ENCODE measurements at places on chromosomes 2 and 18.
A peak's percentile ranks its signal among the peaks of the same experiment; 100 is the strongest.

- DNase-seq = no peak
These were observed 678.1 kb upstream of the SLC8A1 start for GRCh38 chr2:41129988-41130387.

- no peak for DNase-seq
These were observed 88.3 kb downstream of the INSIG2 start for GRCh38 chr2:118176601-118177000.

GRCh38 chr2:238060542-238061314 lies at the start of gene SCLY:
TSS of gene SCLY (plus strand) at chr2:238061001. CDS start at chr2:238061055, 54 bp downstream.
- peak; percentile 97 for DNase-seq

- DNase-seq = no peak
These were observed 1097.2 kb upstream of the CNTNAP5 start for GRCh38 chr2:122927710-122928557.

GRCh38 chr18:6659963-6660725 lies 69.4 kb upstream of the ARHGAP28 start:
- DNase-seq = no peak

DNA sequence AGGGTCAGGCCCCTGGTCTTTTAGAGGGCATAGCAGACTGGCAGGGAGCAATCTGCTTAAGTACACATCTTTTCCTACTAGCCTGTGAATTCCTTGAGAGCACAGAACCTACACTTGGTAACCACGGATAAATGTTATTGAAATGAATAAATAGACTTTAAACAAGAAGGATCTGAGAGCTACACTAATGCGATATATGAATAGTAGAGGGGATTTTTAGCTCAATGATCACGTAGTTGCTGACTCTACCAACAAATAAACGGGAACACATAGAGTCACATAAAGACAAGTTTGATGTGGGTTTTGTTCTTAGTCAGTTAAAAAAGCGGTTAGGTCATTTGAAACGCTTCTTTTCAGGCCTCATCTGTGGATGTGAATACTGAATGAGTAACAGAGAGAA lies 290.3 kb upstream of the CCDC68 start:
- no peak for DNase-seq

DNA sequence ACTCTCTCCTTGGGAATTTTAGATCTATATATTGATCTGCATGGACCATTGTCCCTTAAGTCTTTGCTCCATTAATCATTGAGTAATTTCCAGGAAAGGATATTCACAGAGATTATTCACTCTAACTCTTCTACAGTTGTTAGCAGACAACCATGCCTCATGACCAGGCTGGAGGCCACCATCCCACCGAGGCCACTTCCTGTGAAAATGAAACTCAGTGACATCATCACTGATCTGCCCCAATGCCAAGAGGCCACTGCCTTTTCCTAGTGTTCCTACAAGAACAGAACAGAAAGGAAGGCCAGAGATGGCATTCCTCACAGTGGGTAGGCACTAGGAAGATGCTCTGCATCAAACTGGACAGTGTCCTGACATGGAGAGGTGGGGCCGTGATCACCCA lies 161.3 kb downstream of the DTNA start:
- no peak for DNase-seq

GRCh38 chr18:76880026-76880425 lies 57.7 kb downstream of the ZNF236 start:
- DNase-seq = no peak

DNA sequence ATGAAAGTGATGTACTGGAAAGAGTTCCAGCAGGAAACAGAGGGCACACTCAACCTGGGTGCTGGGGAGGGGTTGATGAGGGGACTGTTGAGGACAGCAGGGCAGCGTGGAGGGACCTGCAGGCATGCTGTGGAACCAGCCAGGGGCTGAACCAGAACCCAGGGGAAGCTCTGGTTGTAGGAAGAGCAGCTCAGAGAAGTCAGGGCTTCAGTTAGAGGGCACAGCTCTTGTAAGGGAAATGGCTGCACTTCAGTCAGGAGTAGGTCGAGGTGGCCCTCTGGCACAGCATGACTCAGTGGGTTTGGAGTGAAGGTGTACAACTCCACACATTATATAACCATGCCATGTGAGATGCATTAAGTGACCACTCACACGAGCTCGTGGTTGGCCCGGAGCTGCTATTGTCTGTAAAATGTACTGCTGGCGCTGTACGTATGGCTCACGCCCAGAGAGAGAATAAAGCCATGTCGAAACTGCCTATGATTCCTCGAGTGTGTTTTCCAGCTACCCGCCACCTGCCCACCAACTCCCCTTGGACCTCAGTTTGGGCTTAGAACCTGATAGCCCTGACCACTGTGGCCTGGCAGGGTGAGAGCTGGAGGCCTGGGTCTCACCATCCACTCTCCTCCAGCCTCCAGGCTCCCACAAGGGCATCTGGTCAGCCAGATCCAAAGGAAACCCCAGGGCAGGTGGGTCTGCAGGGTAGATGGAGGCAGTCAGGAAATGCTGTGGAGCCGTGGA lies 136.5 kb upstream of the HS6ST1 start:
- DNase-seq = no peak

- no peak for DNase-seq
These were observed 808.7 kb upstream of the PIK3C3 start for GRCh38 chr18:41146301-41146700.

DNA sequence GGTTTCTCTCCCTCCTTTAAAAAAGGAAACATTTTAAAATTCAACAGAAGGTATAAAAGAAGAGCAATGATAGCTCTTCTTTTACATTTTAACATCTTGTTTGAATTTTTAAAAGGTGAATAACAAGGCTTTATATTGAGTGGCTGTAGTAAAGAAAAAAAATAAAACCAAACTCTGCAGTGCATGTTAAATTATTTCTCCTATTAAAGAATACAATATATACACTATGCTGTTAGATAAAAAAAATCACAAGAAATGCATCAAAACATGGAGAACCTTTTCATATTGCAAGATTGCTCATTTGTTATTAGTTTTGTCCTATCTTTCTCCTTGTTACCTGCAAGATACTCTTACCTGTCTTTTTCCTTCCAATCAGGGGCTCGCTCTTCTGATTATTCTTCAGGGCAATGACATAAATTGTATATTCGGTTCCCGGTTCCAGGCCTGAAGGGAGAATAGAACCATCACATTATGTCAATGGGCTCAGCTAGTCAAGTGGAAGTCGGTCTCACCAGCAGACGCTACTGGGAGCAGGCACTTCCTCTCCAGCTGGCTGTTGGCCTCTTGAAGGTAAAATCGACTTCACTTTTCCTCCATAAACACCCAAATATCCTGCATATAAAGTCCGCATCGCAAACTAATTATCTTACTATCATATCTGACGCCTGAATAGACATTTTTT lies 61.2 kb downstream of the ATIC start:
- DNase-seq = no peak

DNA sequence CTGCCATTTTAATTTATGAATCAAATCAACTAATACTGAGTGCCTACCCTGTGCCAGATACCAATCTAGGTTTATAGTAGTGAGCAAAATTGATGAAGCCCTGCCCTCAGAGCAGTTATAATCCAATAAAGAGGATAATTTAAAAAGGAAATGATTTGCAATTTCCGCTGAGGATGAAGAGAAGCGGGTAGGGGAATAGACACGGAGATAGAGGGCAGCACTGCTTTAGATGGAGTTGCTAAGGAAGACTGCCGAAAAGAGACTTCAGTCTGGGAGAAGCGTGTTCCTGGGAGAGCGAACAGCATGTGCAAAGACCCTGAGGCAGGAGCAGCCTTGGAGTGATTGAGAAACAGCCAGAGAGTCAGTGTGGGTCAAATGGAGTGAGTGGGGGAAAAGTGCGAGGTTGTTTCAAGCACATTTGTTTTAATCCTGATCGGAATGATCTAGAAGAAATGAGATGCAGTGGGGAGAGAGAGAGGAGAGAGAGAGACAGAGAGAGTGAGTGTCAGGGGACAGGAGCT lies 12.4 kb downstream of the LAMA3 start:
- DNase-seq = no peak

- DNase-seq = no peak
These were observed 213.8 kb downstream of the HRH4 start for GRCh38 chr18:24674200-24674599.

- no peak for DNase-seq
These were observed 91.4 kb downstream of the SCN9A start for GRCh38 chr2:166284359-166284758.

- DNase-seq = no peak
These were observed 37.0 kb upstream of the MEP1B start for GRCh38 chr18:32152705-32153448.

GRCh38 chr18:7048081-7048480 lies 69.5 kb downstream of the LAMA1 start:
- no peak for DNase-seq

DNA sequence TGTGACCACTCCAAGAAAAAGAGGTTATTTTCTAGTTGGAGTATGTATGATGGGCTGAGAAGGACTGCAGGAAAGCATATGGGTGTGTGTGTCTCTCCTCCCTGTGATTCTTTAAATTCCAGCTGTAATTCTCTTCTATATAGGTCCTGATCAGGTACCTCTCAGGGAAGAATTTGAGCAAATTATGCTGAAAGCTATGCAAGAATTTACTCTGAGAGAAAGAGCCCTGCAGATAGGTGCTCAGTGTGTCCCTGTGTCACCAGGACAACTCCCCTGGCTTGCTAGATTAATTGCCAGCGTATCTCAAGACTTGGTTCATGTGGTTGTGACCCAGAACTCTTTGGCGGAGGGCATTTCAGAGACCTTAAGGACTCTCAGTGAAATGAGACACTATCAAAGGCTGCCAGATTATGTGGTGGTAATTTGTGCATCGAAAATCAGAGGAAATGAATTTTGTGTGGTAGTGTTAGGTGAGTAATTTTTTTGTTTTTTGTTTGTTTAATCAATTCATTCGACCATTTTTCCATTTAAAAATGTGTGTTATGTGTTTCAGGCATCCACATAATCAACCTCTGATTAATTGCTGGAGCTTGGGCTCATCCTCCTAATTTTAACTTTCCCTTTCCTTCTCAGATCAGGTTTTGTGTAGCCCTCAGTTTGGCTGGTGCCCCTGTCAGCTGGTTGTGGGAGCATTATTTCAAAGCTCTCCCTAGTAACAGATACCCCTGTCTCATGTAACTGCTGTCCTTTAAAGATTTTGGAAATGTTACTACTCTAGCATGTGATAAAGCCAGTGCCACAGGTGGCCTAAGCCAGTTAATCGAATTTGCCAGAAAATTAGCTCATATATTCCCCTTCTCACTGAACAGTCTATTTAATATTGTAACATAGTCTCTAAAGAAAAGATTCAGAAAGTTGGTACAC lies 150.9 kb downstream of the ESCO1 start:
- DNase-seq = no peak

DNA sequence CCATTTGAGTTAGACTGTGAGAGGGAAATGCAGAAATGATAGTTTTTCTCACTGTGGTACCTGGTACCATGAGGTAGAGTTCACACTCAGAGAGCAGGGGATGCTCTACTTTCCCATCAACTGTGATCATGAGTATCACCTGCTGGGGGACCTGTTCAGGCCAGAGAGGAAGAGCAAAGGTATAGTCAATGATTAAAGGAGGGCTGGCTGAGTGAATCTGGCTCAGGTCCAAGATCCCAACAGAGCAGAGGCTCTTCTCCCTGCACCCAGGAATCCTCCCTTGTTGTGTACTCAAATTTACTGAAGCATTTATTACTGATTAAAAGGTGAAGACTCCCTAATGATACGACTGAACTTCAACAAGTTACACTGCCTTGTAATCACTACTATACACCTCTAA lies 104.6 kb upstream of the CHRNA1 start:
- DNase-seq = no peak

DNA sequence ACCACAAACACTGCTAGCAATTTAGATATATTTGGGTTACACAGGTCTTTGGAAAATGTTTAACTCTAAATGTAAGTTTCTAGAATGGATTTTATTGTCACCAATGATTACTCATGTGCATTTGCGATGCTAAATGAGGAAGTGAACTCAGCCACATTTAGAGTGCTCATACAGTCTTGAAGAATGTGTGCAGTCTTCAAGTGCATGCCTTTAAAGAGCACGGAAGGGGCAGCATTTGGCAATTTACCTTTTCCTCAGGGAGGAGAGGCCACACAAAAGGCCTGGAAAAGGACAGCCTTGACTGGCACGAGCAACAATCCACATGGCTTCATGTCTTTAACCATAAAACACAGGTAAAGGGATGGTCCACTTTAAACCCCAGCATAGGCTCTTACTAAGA lies 78.5 kb upstream of the STK17B start:
- no peak for DNase-seq

DNA sequence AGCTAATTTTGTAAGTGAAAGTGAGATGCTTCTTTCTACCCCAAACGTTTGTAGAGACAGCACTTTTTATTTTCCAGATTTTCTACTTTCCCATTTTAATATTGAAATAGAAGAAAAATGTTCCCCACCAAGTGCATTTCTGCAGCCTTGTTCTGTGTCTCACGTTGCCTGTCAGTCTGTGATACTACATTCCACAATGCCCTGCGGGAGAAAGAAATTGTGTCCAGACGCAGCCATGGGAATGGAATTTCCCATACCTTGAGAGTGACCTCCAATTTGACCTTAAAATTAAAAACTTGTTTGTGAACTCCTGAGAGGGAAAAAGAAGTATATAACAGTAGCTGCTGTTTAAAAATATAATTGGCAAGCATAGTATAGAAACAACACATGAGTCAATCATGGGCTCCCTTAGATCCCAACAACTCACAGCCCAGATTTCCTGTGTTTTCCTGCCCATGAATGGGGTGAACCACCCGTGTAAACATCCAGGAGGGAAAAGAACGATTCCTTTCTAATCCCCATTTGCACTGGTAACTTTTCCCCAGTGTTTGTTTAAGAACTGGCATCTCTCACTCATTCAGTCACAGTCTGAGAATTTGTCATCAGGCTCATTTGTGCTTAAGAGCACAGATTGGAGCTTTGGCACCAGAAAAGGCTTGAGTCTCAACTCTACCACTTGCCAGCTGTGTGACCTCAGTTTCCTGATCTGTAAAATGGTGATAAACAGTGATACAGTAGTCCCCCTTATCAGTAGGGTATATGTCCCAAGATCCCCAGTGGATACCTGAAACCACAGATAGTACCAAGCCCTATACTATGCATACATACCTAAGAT lies 166.1 kb upstream of the ZNF521 start:
- no peak for DNase-seq

DNA sequence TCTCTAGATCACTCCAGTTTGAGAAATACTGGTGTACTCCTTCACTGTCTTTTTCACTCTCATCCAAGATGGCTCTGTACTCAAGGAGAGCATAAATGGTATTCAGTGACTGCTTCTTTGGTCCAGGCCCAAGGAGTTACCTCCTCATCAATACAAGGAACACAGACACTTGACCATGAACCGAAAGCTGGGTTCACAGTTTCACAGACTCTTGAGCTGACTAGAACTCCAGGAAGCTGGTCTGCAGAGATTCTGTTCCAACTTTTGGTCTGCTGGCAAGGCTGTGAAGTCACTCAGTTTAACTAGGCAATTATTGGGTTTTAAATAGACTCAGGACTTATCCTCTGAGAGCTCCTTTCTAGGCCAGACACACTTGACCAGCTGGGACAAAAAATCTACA lies 7.4 kb upstream of the IGFBP5 start:
- no peak for DNase-seq

GRCh38 chr2:201656102-201656501 lies 12.8 kb upstream of the TMEM237 start:
- DNase-seq = no peak

DNA sequence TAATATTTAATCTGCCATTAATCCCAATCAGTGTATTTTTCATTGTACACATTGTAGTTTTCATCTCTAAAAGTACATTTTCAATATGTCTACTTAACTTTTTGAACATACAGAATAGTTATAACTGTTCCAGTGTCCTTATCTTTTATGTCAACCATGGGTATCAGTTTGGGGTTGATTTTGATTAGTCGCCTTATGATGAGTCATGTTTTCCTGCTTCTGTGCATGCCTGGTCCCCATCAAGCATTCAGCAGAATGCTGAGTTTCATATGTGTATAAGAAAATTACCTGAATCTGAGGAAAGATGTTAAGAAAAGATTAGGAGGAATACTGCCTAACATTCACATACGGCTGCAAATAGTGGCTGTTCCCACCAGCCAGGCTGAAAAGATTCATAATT lies 17.7 kb downstream of the SPDYA start:
- no peak for DNase-seq
